ENCODE measurements at places on chromosomes 4 and X.
A peak's percentile ranks its signal among the peaks of the same experiment; 100 is the strongest.

DNA sequence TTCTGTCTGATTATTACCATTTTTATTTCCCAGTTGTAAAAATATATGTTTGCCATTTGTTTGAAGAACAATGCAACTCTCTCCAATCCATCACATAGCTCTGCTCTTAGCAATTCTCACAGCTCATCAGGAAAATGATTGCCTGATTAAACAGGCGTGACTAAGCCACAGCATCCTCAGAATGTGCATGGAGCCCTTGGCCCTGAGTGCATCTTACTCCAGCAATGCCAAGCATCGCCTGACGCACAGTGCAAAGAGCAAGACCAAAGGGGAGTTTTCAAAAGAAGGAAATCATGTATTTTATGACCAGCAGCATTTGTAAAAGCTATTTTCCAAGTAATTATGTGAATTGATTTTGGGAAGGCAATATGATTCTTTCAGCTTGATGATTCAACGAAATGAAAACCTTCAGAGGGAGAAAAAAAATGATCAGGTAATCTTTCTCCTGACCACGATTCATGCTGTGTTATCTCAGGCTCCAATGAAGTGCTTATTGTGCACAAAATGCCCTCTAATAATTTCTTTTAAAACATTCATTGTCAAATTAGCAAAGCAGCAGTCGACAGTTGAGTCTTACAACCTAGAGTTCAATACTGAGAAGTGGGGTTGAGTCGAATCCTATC, 138.0 kb upstream of the FAM9B start:
- no peak for DNase-seq

DNA sequence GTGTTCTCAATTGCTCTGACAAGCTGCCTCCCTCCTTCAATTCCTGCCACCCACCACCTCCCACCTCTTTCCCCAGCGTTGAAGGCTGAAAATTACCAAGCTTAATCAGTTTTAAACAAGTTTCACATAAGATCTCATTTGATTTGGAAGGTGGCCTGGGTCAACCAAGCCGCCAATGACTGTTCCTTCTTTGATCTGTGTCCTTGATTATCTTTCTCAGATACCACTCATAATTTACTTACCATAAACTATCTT, 211.4 kb downstream of the SLIT2 start:
- no peak for DNase-seq

DNA sequence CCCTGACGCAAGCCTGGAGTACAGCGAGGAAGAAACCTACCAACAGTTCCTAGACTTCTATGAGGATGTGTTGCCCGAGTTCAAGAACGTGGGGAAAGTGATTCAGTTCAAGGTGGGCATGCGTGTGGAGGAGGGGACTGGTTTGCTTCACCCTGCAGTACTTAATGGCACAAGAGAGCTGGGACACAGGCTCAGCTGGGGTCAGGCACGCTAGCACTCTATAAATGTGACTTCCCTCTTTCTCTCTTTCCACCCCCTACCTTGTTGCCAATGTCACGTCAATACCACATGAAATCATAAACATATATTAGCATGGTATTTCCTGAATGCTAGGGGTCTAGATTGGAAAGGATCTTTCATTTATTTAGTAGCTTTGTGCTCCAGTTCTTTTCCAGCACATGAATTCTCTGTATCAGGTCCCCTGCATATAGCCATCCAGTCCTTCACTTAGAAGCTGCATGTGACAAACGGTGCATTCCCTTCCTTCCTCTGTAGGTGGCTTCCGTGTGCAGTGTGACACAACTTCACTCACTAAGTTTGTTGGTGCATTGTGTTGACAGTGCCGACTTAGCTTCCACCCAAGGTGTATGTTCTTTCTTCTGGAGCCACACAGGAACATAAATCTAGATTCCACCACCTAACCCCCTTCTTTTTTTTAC, 25.6 kb downstream of the ZRSR2 start:
- peak; percentile 55 for DNase-seq

DNA sequence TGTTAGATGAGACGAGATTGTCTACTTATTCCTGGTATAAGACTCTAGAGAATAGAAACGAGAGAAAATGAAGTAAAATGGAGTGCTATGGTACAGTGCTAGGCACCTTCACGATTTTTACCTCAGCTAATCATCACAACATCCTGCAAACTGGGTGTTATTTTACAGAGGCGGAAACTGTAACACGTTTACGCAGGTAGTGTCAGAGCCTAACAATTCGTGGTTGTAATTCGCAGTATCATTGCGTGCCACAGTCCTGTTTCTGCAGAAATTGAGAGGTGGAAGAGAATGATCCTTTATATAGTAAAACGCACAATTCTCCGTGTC, 383 bp upstream of the TBC1D19 start:
- DNase-seq: no peak

DNA sequence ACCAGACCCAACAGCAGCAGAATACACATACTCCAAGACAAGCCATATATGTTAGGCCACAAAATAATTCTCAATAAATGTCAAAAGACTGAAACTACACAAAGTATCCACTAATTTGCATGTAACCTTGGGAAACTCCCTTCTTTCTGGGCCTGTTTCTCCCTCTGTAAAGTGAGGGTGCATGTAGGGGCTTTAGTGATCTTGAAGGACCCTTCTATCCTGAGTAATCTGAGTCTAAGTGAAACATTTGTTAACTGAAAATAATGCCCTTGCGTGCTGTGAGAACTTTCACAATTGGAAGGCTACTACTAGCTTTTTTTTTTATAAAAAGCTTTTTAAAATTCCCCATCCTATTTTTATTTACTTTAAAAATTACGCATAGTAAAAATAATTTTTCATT, 125.2 kb downstream of the NEXMIF start:
- DNase-seq: no peak

DNA sequence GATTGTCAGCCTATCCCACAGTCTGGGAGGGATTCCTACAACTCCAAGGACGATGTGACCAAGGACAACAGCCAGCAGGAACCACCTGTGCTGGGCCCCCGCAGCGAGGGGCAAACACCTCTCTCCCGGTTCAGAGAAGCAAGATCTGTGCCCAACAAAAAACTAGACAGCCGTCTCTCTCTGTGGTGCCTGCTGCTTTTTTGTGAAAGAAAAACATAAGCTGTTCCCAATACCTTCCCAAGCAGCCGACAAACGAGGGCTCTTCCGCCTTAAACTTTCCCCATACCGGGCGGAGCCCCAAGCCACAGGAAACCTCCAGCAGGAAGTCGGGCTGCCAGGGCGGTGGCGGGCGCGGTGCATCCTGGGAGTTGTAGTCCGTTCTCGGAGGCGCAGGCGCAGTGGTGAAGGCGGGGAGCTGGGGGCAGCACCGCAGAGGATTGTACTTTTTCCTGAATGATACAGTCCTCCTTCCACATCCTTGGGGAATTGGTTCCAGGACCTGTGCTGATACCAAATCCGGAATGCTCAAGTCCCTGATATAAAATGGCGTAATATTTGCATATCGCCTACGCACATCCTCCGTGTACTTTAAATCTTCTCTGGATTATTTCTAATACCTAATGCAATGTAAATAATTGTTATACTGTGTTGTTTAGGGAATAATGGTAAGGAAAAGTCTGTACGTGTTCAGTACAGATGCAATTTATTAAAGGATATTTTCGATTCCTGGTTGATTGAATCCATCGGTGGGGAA, 63.1 kb upstream of the IRF2 start:
- DNase-seq: peak; percentile 92

DNA sequence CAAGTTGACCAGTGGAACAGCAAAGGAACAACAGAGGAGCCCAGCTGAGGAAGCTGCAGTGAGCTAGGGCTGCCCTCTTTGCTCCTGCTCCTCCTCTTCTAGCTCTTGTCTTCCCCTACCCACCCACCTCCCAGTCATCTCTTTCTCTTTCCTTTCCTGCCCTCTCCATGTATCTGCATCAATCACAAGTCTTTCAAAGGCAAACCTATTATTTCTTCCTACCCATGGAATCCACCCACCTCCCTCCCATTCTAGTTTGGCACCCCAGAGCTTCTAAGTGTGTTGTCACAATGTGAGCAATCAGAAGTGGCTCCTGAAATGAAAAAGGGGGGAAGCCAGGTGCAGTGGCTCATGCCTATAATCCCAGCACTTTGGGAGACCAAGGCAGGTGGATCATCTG, 69.3 kb downstream of the TSC22D3 start:
- DNase-seq: no peak

GRCh38 chr4:144787365-144788258, 141.7 kb downstream of the HHIP start:
- peak; percentile 30 for DNase-seq
